ENCODE measurements at places on chromosomes 5 and 9.

DNA sequence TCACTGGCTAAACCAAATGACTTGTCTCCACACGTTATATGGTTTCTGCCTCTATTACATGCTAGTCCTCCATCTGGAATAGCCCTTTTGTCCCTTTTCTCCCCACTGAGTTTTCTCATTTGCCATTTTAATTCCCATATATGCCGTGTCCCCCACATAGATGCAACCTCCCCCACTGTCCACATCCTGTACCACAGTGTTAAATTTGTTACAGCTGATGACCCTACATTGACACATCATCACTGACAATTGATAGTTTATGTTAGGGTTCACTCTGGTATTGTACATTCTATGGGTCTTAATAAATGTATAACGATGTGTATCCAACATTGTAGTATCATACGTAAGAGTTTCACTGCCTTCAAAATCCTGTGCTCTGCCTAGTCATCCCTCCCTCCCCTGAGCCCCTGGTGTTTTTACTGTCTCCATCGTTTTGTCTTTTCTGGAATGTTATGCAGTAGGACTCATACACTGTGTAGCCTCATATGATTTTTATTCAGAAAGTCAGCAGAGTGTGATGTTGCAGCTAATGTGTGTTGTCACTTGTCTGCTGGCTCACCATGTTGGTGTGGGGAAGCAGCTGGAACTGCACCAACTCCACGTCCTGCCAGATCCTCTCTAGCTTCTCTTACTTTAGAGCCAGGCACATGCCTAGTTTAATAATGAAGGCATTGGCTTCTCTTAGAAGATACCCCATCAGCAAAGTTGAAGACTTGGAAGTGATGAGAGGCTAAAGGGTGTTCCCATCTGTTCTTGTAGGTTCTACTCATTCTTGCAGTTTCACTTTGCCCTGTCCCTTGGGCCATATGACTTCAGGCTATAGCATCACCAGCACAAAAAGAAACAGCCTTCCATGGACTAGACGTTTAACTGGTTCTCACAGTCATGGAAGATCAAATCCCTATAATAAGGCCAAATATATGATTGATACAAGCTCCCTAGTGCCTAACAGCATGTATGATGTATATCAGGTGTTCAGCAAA, 30.2 kb downstream of the LRRC70 start:
- no peak for DNase-seq

DNA sequence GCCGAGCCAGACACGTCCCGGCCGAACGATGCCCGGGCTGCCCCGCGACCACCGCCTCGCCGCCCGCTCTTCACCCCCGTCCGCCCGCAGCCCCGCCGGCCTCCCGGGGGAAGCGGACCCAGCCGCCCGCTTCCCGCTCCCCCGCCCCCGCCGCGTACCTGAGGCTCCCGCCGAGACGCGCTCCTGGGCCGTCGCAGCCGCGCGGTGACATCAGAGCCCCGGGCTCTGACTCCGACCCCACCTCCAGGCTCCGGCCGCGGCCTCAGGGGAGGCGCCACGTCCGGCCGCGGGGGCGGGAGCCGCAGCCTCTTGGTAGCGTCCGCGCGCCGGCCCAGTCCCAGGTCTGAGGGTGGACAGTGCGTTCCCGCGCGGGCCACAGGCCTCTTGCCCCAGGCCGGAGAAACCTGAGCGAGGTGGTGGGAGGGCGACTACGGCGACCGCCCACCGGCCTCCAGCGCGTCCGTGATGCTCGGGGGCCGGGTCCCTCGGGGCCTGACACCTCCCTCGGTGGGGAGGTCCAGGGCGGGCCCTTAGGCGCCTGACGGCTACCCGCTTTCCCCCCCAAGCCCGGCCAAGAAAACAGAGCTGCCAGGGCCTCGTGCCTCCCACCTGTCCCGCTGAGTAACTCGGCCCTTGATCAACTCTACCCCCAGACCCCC, at the start of gene SHROOM1:
TSS of gene SHROOM1 (minus strand) at position 212 of the 659 bp plus-strand sequence. CDS start 4,507 bp downstream, outside the sequence.
- DNase-seq, result no peak

GRCh38 chr5:72694856-72695255, 121.6 kb upstream of the TNPO1 start:
- DNase-seq, result no peak

GRCh38 chr5:95850391-95850894, 27.9 kb upstream of the GLRX start:
- no peak for DNase-seq

DNA sequence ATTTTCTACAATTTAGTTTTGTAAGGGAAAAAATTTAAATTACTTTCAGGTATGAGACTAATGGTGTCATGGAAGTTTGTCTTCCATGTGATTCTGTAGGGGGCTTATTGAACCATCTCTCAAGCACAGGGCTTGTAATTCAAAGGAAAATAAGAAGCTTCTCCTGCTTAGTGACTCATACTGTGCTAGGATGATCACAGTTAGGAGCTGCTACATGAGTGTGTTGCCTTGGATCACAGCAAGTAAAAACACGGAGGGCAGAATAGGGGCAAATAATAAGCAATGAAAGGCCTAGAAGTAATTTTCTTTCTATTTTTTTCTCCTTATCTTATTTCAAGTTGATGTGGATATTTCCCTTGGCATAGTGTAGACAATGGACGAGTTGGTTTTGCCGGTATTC, 28.9 kb downstream of the TMEM167A start:
- no peak for DNase-seq

DNA sequence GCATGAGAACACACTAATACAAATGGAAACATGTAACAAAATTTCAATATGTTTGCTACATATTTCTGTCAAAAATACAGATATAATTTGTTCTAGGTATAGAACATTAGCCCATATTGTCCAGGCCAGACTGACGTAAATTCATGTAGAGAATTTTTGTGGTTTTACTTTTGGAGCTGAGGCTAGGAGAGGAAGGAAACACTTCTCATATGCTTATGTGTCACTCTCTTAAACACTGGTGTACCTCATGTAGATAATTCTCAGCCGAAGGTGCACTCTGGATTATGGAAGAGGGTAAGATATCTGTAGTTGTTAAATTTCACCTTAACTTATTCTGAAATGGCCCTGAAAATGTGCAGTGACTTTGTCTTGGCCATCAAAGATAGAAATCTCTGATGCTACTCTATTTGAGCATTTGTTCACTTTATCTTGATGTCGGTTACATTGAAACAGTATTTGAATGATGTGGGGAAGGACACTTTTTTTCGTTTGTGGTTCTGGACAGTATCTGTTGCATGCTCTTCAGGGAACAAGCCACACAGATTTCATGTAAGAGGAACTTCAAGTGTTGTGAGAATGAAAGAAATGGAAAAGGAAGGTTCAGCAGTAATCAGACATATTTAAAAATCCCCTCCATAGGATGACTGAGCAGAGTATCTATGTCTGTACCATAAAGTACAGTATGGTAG, 202.7 kb downstream of the SPATA31D1 start:
- DNase-seq, result no peak

DNA sequence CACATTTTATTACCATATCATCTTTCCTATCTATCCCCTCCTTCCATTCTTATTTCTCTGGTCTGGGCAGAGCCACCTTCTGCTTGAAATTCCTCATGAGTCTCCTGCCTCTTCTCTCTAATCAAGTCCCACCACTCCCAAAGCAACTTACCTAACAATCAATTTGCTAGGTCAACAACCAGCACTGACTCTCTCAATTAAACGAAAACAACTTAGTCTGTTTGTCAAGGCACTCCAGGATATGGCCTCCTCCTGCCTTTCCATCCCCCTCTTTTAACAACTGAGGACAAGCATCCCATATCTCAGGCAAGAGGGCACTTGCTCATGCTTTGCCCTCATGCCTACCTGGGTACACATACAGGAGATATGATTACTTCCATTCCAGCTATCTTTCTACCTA, 47.4 kb downstream of the HCN1 start:
- no peak for DNase-seq

DNA sequence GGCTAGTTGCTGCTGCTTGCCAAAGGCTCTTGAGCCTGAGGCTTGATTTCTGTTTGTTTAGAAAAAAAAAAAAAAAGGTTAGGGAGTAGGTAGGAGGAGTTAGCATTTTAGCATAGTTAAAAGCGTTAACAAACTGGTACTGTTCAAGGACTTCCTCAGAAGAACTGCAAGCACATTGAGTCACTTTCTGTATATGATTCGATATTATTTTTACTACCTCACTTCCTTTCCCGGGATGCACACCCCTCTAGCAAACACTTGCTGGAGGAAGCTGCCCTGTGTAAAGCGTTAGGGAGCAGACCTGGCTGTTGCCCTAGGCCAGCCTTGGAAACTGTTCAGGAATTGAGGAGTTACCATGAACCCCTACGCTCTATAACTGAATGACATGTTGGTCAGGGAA, 15.7 kb upstream of the CEP120 start:
- DNase-seq, result no peak

GRCh38 chr5:138874241-138874640, 894 bp downstream of the LRRTM2 start:
- no peak for DNase-seq

DNA sequence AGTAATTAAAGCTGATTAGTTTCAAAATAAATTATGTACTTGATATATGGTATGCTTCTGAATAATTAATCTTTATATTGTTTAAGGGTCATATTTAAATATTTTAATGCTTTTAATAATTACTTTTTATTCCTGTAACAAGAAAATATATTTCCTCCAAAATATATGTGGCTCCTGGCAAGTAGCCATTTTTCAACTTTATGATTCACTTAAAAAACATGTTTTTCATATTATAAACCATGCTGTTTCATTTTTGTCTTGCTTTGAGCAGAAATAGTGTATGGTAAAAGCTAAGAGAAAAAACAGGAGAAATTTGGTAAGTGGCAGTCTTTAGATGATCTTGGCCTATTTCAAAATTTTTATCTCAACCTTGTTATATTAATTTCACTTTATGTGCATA, 14.6 kb downstream of the SPATA9 start:
- no peak for DNase-seq

DNA sequence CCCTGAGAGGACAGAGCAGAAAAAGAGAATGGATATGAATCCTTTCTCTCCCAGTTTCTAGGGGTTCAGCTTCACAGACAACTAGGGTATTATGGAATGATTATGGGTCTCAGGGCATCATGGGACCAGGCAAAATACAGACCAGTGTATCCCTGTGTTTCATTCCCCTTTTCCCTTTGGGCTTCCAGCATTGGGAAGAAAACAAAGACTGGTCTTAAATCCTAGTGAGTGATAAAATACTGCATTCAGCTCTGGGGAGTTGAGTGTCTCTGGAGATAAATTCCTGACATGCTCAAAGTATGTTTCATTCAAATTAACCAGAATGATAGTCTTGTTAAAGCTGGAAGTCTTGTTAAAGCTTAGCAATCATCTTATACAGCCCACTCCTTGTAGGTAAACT, 2.4 kb upstream of the POU4F3 start:
- DNase-seq, result no peak

- DNase-seq, result no peak
Measured at GRCh38 chr9:125629446-125629845, 77.6 kb downstream of the MAPKAP1 start.

DNA sequence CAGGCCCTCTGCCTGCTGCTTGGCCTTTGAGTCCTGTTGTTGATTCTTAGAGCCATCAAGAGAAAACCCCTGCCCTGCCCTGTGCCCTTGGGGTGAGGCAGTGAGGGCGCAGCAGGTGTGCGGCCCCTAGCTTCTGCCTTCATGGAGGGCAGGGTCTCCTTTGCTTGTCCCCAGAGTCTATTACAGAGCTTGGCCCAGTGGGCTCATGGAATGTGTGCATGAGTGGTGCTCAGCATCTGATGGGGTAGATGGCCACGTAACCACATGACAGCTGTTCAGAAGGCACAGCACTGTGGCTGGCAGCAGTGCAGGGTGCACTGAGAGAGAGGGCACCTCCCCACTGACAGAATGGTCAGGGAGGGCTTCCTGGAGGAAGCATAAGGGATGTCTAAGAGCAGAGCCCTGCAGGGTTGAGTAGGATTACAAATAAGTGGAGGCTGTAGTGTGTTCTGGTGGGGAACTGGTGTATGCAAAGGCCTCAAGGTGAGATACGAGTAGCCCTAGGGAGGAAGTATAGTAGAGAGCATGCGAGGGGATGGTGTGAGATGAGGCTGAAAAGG, 70.8 kb downstream of the MACROH2A1 start:
- no peak for DNase-seq

DNA sequence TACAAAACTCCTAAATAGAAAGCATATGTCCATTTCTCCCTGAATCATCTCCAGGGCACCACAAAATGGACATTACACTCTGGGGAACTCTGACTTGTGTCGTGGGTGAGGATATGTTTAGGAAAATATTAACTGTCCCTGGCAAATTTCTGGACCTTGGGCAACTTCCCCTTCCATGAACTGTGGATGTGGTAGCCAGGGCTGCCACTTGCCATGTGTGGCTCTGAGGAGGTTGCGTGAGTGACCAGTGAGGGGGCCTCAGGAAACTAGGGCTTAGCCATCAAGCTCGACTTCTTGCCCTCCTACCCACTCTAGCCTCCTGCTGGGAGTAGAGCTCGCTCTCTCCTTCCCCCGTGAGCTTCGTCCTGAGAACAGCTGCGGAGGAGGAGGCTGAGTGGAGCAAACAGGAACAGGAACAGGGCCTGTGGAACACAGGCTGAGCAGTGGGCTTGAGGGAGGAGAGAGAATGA, 13.8 kb upstream of the STC2 start:
- DNase-seq, result no peak

- no peak for DNase-seq
Measured at GRCh38 chr5:77957-78804, 13.8 kb upstream of the PLEKHG4B start.

DNA sequence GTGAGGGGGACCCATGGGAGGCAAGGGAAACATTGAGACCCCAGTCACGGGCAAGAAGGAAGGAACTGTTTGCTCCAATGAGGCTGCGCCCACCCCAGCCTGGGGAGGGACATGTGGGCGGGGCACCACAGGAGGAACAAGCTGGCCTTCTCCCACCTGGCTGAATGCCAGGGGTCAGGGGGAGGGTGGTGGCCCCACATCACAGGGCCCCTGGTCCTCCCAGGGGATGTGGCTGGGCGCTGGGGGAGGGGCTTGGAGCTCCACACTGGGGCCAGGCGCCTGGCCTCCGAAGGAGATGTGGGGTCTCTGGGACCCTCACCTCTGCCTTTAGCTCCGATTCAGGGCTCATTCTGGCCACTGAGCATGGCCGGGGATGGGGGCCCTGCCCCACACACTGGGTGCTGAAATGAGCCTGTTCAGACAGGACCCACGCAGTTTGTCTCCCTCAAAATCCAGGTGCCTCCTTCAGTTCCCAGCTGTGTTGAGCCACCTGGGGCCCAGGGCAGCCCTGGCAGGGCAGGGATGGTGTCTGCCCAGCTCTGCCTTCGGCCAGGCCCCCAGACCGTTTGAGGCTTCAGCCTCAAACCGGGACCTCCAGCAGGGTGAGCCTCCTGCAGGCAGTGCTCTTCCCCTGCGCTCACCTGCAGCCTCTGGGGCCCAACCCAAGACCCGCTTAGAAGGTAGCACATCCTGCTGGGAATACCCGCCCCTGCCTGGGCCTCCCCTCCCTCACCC, 33.2 kb upstream of the NOTCH1 start:
- DNase-seq, result no peak

- no peak for DNase-seq
Measured at GRCh38 chr9:128742401-128742800, 18.5 kb upstream of the ZDHHC12 start.

DNA sequence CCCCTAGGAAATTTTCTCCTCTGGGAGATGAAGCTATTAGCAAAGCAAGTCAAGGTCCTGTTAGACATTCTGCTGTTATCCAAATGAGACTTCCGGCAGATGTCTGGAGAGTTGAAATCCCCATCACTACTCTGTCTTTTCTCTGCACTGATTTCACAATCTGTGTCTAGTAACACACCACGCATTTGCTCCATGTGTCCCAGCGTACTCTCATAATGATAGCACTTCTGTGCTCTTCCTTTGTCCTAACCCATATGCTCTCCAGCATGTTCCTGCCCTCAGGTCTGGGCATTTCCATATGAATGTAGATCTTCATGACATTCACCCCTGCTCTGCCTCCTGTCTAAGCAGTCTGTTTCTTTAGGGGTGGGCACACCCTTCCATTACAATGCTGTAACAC, 1949.0 kb upstream of the WWC1 start:
- no peak for DNase-seq

Data from activated CD8-positive, alpha-beta memory T cell treated with anti-CD3 and anti-CD28 coated beads for 1 hour (primary cell).